ENCODE measurements at places on chromosomes 2 and 18.

DNA sequence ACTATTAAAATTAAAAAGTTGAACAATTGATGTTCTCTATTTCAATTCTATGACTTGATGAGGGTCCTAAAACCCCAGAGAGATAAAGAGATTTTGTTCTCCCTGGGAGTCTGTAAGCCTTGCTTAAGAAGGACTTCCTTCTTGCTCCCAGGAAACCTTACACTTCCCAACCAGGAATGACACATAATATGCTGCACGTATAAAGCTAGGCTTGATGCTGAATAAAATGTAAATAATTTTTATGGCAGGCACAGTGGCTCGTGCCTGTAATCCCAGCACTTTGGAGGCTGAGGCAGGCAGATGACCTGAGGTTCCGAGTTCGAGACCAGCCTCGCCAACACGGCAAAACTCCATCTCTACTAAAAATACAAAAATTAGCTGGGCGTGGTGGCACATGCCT, 27.8 kb downstream of the SPIRE1 start:
- DNase-seq: no peak

GRCh38 chr2:206572725-206573124, 69.6 kb upstream of the FAM237A start:
- DNase-seq: no peak

- DNase-seq: peak; percentile 17
Observed at GRCh38 chr2:101151859-101152271, 683 bp upstream of the TBC1D8 start.

- DNase-seq: no peak
Observed at GRCh38 chr2:113253453-113253852, 25.3 kb downstream of the PAX8 start.

DNA sequence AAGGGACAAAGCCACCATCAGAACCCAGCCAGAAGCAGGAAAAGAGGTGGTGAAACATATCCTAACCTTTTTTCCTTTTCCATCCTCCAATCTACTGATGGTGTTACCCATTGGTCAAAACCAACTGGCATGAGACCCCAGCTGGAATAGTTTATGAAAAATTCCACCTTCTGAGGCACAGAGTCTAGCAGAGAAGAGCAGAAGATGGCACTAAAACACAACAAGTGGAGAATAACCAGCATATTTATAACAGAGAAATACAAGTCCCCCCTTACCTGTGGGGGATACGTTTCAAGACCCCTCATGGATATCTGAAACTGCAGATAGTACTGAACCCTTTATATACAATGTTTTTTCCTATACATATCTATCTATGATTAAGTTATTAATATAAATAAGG, 4.9 kb upstream of the INPP1 start:
- no peak for DNase-seq

DNA sequence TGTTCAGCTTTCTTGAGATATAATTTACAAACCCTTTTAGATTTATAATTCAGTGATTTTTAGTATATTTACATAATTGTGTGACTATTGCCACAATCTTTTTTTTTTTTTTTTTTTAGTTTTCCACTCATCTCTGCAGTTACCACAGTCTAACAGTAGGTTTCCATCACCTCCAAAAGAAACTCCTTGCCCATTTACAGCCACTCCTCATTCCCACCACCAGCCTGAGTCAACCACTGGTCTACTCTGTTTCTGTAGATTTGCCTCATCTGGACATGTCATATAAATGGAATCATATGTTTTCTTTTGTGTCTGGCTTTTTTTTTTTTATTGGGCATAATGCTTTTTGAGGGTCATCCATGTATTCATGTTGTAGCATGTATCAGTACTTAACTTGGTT, 16.1 kb downstream of the MTX2 start:
- DNase-seq: no peak

- no peak for DNase-seq
Observed at GRCh38 chr2:212931271-212931670, 220.1 kb downstream of the IKZF2 start.

DNA sequence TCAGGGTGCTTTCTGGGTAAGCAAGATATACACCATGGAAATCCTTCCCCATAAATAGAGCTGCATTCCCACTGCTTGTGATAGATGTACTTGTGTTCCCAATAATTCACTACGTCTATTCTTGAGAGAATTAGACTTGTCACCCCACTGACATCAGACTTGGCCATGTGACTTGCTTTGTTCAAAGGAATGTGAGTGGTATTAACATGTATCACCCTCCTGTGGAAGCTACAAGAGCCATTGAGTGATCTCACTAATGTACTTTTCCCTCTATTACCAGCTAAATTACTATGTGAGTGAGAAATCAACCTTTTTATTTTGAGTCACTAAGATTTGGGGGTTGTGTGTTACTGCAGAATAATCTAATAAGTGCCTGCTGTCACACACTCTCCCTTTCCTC, 176.0 kb downstream of the CCDC178 start:
- DNase-seq: no peak

DNA sequence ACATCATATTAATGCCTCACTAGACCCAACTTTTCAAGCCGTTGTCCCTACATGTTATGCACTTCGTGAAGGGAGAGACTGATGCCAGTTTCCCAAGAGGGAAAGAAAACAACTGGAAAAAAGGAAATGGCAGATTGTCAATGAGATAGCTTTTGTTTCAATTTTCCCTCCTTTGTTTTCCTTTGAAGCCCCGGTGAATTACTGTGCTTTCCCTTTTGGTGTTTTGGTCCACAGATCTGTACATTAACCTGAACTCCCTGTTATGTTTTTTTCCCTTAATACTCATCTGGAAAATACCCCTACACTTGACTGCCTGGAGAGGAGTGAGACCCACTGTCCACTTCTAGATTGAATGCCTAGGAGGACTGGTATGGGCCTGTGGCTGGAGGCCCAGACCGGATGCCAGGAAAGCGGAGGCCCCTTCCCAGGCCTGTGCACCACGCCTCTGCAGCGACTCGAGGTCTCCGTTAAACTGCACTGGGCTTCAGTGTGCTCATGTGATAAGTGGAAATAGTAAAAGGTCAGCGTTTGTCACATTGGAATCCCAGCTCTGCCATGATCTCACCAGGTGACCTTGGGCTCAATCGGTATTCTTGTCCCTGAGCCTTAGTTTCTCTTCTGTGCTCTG, 106.4 kb downstream of the GATA6 start:
- DNase-seq: no peak

GRCh38 chr2:43097644-43098408, 128.6 kb downstream of the ZFP36L2 start:
- peak; percentile 12 for DNase-seq

- DNase-seq: peak; percentile 32
Observed at GRCh38 chr2:225660262-225661131, 261.0 kb downstream of the NYAP2 start.

GRCh38 chr2:24832073-24832461, 38.8 kb downstream of the CENPO start:
- no peak for DNase-seq

- no peak for DNase-seq
Observed at GRCh38 chr18:33729556-33729955, 151.5 kb downstream of the ASXL3 start.
